ENCODE measurements at places on chromosomes 7 and 10. TPM values are rescaled to one million over a fixed set of nuclear protein-coding genes. Genes with fewer than 3 reads are reported as not detected.

SLC35B4 gene
- total RNA-seq: 17.5 TPM

LLCFC1 gene
- not detected for total RNA-seq

ZCWPW1 gene
- total RNA-seq: 1.6 TPM

NUTM2A gene
- 0.49 TPM for total RNA-seq

SLC26A4 gene
- 0.24 TPM for total RNA-seq

AKAP9 gene
- 35.7 TPM for total RNA-seq

Measured in hair follicle dermal papilla cell (primary cell).